ENCODE measurements at places on chromosomes 12 and 14. TPM values are rescaled to one million over a fixed set of nuclear protein-coding genes. Genes with fewer than 3 reads are reported as not detected.

PXMP2 gene
- total RNA-seq = 21.1 TPM

GPR135 gene
- total RNA-seq = 3.7 TPM

WNT5B gene
- total RNA-seq = not detected

NPFF gene
- total RNA-seq = not detected

C12orf54 gene
- total RNA-seq = not detected

PRR4 gene
- total RNA-seq = 2.8 TPM

PAWR gene
- total RNA-seq = 175 TPM

LIN7A gene
- 4.3 TPM for total RNA-seq

CIROP gene
- total RNA-seq = not detected

SCNN1A gene
- 0.18 TPM for total RNA-seq

TAS2R13 gene
- 0.97 TPM for total RNA-seq

LRP1 gene
- total RNA-seq = 3.8 TPM

MAP3K9 gene
- total RNA-seq = 0.11 TPM

CD27 gene
- not detected for total RNA-seq

MUCL1 gene
- not detected for total RNA-seq

MARK3 gene
- total RNA-seq = 81.2 TPM

Measured in endothelial cell of umbilical vein (primary cell).